ENCODE measurements at places on chromosomes 12 and 14. TPM values are rescaled to one million over a fixed set of nuclear protein-coding genes. Genes with fewer than 3 reads are reported as not detected.

- H3K27me3 ChIP-seq = no peaks in the 10 kb centered on the region
- no peak for DNase-seq
- no peak overlapping the region for H3K27ac ChIP-seq
- H3K4me1 ChIP-seq = peaks cover 57% of the 10 kb centered on the region
- H3K4me3 ChIP-seq = no peak overlapping the region
- no peaks in the 10 kb centered on the region for H3K36me3 ChIP-seq
These were observed 157.6 kb downstream of the PRKCH start for GRCh38 chr14:61478971-61479473.

- no peaks in the 10 kb centered on the region for H3K27me3 ChIP-seq
- peaks cover 10% of the 10 kb centered on the region for H3K4me1 ChIP-seq
- no peak overlapping the region for H3K4me3 ChIP-seq
These were observed 112.9 kb downstream of the PRKCH start for GRCh38 chr14:61434311-61434710.

DNA sequence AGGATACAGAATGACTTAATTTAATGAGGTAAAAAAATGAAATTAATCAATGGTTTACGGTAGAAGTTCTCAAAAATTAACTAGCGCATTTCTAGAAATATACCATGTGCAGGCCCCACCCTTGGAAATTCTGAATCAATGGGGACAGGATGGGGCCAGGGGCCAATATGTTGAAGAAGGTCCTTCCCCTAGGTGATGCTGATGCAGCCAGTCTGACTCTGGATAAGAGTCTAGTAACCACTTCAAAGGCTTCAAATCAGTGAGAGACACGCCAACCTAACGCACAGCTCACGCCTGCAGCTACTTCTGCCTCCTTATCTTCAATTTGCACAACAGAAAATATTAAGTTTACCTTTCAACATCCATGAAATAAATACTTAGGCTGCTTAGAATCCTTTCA is 14.9 kb downstream of the GIT2 start:
- H3K27ac ChIP-seq = no peak overlapping the region
- peaks cover 99% of the 10 kb centered on the region for H3K36me3 ChIP-seq
- no peak overlapping the region for H3K4me3 ChIP-seq
- DNase-seq = no peak
- H3K27me3 ChIP-seq = no peaks in the 10 kb centered on the region

DNA sequence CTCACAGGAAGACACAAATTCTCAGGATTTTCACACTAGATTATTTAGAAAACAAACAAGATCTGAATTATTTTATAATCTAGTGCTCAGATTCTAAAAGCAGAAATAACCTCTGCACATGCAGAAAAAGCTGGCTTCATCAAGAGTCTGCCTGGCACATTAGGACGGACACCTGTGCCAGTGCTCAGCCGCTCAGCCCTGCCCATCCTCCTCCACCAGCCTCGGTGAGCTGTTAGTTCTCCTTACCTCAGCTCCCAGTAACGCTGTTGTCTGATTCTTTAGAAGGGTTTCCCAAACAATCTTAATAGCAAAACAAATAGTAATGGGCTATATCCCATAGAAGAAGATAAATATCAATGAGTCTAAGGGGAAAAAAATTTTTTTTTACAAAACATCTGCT is 27.7 kb downstream of the DUSP16 start:
- peaks cover 32% of the 10 kb centered on the region for H3K4me1 ChIP-seq
- no peaks in the 10 kb centered on the region for H3K36me3 ChIP-seq
- no peaks in the 10 kb centered on the region for H3K27me3 ChIP-seq

The LUM gene
- total RNA-seq = 83.5 TPM
